ENCODE measurements at places on chromosomes 1 and 21.
A peak's percentile ranks its signal among the peaks of the same experiment; 100 is the strongest.

GRCh38 chr1:203322500-203323179 is 17.3 kb downstream of the BTG2 start:
- DNase-seq = no peak

GRCh38 chr1:28926629-28927265 is 12.4 kb downstream of the EPB41 start:
- DNase-seq = peak; percentile 45

GRCh38 chr1:84833194-84833593 is 59.8 kb downstream of the LPAR3 start:
- no peak for DNase-seq

GRCh38 chr1:167127661-167128060 is 33.8 kb downstream of the STYXL2 start:
- DNase-seq = no peak

DNA sequence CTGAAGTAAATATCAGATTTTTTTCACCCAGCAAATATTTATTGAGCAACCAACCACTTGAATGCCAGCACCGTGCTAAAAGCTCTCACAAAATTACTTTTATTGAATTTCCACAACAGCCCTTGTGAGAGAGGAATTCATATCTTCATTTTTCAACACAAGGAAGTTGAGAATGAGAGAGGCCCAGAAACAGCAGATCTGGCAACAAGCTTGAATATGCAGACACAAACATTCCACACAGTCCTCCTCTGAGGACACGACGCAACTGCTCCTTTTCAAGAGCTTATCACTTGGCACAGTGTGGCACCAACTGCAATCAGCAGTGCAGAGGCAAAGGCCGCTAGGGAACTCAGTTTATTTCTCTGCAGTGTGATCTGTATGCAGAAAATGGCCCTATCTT is 32.2 kb upstream of the IFNAR2 start:
- no peak for DNase-seq

DNA sequence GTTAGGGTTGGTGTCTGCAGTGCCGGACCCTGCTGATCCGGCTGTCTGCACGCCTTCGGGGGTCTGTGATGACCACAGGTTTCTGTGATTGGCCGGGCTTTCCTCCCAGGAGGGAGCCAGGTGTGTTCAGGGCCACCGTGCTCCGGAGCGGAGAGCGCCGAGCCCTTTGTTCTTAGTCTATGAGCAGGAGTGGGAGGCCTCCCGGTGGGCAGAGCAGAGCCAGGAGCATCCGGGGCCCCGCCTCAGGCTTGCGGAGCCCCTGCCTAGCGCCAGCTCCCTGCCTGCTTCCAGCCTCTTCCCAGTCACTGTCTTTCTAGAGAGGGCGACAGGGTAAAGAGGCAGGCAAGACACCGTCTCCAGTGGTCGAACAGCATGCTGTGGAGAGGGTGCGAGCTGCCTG is 31.8 kb downstream of the KCNAB2 start:
- DNase-seq = no peak

GRCh38 chr1:22810378-22810777 is 99.7 kb downstream of the EPHB2 start:
- DNase-seq = no peak

DNA sequence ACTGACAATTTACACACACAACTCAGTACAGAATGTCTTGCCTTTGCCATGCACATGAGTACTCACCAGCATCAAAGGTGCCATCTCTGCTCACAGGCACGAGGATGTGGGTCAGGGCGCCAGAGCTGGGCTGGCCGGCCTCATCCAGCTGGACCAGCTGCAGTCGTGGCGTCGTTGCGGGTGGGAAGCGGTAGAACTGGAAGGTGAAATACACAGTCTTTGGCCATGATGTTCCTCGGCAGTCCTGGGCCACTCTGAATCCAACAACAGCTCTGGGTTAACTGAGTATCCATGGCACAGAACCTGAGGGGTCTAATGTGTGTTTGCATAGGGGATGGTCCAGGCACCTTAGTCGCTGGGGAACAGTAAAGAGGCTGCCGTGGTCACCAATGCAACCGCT is 87.7 kb downstream of the NPHP4 start:
- DNase-seq = no peak

GRCh38 chr1:15088281-15088971 is 65.1 kb upstream of the TMEM51 start:
- DNase-seq = no peak

Measured in stimulated activated CD4-positive, alpha-beta T cell treated with anti-CD3 and anti-CD28 coated beads, Interleukin-4, amount 100 ng/mL, for 24 hours (primary cell).